Right forelimb (tissue), 1 donor: ENCODE measurements at places on chromosomes 6 and 20.

DNA sequence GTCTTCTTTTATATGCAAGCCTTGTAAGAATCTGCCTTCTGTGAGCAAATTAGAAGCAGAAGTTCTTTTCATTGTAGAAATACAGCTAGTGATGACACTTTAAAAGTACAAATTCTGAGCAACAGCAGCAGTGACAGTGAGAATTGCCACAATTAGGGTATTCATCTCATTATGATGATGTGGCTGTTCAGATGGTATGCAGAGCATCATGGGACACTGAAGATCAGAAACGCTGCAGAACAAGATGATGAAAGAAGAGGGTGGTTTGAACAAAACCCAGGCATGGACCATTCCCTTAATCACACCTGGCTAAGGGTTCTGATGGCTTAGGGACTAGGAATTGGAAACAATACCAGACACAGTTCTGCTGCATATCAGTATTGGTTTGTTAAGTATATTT, 312.7 kb upstream of the TBX18 start:
- DNase-seq, result no peak

GRCh38 chr6:73032586-73032985, 192.7 kb downstream of the KHDC1L start:
- DNase-seq, result no peak

- no peak for DNase-seq
Measured at GRCh38 chr6:108336971-108337370, 42.1 kb downstream of the AFG1L start.

DNA sequence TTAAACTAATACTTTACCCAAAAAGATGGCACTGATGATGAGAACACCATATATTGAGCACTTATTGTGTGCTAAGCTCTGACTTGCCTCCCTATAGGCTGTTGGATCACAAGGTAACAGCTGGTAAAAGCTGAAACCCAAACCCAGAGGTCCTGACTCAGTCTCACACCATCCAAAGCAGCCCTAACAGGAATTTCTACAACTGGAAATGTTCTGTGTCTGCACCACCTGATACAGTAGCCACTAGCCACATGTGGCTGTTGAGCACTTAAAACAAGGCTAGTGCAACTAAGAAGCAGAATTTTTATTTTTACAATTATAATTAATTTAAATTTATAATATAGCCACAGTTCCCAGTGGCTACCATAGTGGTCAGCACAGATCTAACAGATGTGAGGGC, 15.6 kb upstream of the MATN4 start:
- no peak for DNase-seq

GRCh38 chr6:79710127-79710526, 79.0 kb downstream of the SH3BGRL2 start:
- DNase-seq, result no peak

- DNase-seq, result no peak
Measured at GRCh38 chr6:107534571-107535141, 44.7 kb downstream of the SOBP start.

GRCh38 chr20:4932061-4932460, 69.2 kb downstream of the SLC23A2 start:
- DNase-seq, result no peak

GRCh38 chr6:33093855-33094254, 18.1 kb downstream of the HLA-DPB1 start:
- no peak for DNase-seq

- DNase-seq, result no peak
Measured at GRCh38 chr6:166575205-166575604, 11.3 kb downstream of the RAMACL start.

GRCh38 chr20:25081065-25081729, 744 bp downstream of the VSX1 start:
- peak; percentile 74 for DNase-seq

DNA sequence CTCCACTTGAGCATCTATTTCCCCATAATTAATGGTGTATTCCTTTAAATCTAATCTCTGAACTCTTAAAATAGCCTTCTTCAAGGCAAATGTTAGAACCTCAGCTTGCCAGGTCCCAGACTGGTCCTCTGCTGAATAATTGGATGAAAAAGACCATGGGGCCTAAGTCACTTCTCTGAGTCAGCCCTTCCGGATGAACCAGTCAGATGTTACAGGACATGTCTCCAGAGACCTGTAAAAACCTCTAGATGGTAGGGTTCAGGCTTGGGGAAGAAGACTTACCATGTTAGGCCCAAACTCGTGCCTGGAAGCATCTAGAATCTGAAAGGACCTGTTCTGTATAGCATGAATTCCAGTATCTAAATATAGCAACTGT, 97.3 kb downstream of the CDKAL1 start:
- no peak for DNase-seq

- no peak for DNase-seq
Measured at GRCh38 chr6:87848616-87849015, 146.6 kb upstream of the AKIRIN2 start.

DNA sequence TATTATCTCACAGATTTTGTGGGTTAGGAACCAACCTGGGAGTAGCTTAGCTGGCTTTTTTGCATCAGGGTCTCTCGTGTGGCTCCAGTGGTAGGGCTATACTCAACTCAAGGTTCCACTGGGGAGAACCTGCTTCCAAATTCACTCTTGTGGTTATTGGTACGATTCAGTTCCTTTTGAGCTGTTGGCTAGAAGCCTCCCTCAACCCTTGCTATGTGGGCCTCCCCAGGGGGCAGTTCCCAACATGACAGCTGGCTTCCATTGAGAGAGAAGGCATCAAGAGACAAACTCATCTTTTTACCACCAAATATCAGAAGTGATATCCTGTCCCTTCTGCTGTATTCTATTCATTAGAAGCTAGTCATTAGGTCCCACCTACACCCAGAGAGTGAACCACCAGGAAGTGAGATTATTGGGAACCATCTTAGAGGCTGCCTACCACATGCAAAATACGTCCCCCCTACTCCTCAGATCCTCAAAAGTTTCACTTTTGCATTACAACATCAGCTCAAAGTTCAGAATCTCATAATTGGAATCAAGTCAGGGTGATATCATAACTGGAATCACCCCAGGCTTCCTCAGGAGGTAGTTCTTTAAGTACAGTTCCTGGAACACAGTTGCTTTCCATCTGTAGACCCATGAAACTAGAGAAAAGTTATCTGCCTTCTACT, 30.9 kb downstream of the MKKS start:
- DNase-seq, result no peak

GRCh38 chr6:116282698-116283097, 3.0 kb upstream of the TSPYL1 start:
- no peak for DNase-seq

GRCh38 chr6:12601881-12602280, 114.7 kb upstream of the PHACTR1 start:
- no peak for DNase-seq

DNA sequence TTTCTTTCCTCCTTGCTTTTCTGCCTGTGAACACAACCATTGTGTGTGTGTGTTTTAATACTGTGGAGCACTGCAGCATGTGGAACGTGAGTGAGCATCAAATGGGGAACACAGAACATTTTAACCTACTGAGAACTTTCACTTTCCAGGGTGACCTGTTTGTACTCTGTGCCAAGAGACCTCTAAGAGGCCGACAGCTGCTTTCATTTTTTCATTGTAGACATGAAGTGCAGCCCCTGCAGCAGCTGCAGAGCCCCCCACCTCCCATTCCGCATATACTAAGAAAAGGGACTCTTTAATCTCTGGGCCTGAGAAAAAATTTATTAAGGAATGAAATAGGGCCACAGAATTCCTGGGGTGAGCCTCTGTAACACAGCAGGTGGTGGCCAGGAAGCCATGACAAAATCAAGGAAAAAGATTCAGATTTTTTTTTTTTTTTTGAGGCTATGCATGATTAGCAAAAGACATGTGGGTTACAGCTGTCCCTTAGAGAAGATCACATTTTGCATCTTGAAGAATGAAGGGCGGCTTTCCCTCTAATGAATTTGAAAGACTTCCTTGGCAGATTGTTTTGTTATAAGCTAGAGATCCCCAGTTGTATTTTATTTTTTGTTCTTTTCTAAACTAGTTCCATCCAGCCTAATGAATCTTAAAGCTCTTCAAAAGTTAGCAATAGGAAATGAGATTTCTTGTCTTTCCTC, 503.4 kb downstream of the CD109 start:
- no peak for DNase-seq

DNA sequence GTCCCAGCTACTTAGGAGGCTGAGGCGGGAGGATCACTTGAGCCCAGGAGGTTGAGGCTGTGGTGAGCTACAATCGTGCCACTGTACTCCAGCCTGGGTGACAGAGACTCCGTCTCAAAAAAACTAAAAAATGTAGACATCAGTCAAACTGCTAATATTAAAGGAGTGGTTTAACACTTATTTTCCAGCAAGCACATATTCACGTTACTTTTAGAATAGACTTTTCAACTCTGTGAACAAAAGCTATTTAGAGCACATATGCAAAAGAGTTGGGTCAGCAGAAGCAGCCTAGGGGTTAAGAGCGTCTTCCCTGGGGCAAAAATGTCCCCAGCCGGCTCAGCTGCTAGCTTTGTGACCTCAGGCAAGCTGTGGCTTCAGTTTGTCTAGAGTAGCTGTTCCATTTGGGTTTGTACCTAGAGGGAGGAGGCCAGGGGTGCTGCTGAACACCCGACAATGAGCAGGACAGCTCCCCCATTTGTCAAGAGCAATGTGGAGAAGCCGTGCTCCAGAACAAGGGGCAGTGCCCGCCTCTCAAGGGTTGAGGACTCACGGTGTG, 62.5 kb upstream of the PTGIS start:
- no peak for DNase-seq

DNA sequence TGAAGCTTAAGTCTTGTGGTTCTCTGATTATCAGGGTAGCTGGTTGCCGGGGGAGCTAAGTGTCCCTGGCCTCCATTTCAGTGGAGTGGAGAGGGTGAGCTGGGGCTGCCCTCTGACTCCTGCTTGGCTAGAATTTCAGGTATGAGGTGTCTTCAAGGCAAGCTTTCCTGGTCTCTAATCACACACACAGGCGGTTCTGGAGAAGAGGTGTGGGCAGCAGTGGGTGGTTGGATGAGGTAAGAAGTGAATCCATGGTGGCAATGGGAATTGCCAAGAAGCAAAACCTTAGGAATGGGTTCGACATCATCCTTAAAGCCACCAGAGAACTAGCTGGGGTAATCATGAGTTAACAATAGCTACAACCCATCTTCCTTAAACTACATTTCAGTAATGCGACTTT, 157.6 kb downstream of the CARMIL1 start:
- no peak for DNase-seq

GRCh38 chr6:53794137-53794719, 577 bp upstream of the LRRC1 start:
- DNase-seq, result peak; percentile 85

DNA sequence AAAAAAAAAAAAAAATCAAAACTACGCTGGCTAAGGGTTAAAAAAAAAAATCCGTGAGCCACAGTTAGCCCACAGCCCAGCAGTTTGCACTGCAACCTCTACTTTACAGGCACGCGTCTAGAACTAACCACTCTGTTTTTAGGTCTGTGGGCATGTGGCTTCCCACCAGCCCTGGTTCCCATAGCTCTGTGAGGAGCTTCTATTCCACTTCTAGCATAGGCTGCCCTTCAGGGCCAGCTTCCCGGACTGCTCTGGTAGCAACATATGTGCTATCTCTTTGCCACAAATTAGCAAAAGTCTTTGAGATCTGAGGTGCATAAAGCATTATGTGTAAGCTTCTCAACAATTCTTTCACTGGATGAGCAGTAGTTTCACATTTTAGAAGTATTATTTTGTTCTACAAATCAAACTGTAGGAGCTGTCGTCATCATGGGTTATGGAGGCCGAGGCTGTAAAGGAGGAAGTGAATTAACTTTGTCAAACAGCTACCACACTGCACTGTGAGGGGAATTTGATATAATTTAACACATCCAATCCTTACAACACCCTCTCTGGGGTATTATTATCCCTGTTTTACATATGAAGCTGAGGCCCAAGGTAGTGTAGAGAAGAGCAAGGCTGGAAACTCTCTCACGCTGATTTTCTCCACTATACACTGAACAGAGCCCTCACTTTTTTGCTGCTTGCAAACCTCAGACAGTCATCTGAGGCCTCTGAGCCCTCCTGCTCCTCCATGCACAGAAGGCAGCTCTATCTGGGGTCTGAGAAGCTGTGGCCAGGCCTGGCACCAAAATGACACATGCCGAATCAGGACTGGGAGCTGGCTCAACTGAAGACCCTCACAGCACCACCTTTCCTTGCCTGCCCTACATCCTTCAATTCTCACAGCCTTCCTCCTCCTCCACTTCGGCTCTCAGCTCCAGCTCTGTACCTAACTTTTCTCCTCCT, 35.4 kb downstream of the MAN1A1 start:
- no peak for DNase-seq

DNA sequence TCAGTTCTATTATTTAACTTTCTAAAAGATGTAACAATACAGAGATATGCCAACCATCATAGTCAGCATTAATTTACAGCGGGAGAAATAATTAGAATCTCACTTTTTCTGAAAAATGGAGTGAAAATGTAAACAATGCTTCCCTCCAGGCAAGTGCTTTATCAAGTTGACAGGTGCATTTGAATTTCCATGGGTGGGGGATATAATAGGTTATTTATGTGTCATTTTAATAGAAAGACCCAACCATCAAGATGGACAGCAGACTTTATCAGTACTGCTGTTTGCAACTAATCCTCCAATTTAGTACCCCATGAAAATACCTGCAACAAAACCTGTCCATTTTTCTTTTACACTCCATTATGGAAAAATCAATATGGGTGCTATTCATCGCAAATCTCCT, 780.1 kb downstream of the TFAP2A start:
- no peak for DNase-seq

DNA sequence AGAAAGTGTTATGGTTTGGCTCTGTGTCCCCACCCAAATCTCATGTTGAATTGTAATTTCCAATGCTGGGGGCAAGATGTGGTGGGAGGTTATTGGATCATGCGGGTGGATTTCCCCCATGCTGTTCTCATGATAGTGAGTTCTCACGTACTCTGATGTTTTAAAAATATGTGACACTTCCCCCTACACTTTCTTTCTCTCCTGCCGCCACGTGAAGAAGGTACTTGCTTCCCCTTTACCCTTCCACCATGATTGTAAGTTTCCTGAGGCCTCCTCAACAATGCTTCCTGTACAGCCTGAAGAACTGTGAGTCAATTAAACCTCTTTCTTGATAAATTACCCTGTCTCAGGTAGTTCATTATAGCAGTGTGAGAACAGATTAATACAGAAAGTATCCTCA, 150.8 kb downstream of the TMEM200A start:
- DNase-seq, result no peak

DNA sequence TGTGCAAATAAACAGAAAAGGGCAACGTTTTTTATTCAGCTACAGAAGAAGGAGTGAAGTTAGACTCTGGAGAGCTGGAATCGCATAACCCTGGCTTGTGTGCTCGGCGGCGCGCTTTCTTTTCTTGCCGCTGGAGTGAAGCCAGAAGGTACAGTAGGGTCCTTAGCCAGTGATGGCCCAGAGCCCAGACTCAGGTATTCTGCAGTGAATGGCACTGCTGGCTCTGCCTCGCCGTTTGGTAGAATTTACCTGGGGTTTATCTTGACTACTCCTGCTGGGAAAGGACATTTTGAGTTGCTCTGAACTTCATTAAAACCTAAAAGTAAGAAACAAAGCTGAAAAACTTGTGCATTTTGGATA, 56.9 kb upstream of the TIAM2 start:
- no peak for DNase-seq
